NCI-H524 treated with DMSO at 0.1 percent for 48 hours (cell line): ENCODE measurements at places on chromosomes 2 and 18.

GRCh38 chr18:68714366-68714711, 569 bp downstream of the TMX3 start:
- no peak for DNase-seq

GRCh38 chr2:156818944-156819343, 382.8 kb downstream of the GPD2 start:
- DNase-seq: no peak

GRCh38 chr18:50410894-50411293, 36.0 kb downstream of the SKA1 start:
- DNase-seq: no peak

- no peak for DNase-seq
These were observed 67.5 kb downstream of the RMDN2 start for GRCh38 chr2:37992601-37993000.

- DNase-seq: no peak
These were observed 127.3 kb upstream of the IL1R2 start for GRCh38 chr2:101864426-101864825.

DNA sequence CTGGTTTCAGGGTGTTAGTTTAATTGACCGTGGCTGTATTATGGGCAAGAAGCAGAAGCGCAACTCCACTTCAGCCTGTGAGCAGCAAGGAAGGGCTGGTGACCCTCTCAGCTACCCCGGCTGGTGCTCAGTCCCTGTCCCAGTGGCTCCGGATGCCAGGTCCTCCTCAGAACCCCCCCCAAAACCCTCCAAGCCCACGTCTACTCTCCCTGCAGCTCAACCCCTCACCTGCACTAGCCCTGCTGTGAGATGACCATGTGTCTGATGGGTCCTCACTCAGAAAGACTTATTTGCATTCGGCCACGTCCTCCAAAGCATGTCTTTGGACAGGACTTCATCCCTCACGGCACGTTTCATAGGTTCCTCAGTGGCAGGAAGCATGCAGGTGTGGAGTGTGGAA, 119.7 kb upstream of the ALKAL2 start:
- DNase-seq: no peak

- no peak for DNase-seq
These were observed 1043.3 kb upstream of the PIK3C3 start for GRCh38 chr18:40911582-40912254.

- DNase-seq: no peak
These were observed 82.2 kb downstream of the FAM124B start for GRCh38 chr2:224319750-224320149.

DNA sequence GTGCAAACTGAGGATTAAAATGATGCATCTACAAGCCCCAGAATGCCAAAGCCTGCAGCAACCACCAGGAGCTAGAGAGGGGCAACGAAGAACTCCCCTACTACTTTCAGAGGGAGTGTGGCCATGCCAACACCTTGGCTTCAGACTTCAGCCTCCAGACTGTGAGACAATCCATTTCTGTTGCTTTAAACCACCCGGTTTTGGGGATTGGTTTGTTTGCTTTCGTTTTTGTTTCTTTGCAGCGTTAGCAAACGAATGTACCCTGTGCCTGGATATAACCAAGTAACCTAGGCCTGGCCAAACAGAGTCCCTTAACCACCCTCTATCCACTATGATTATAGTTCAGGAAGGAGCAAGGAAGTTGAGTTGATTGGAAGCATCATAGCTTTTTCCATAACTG, 171.2 kb upstream of the NCK2 start:
- no peak for DNase-seq

- DNase-seq: no peak
These were observed 285.0 kb upstream of the KCNH7 start for GRCh38 chr2:163123526-163123925.

- DNase-seq: no peak
These were observed 1554.8 kb upstream of the TMEFF2 start for GRCh38 chr2:193749485-193749884.

DNA sequence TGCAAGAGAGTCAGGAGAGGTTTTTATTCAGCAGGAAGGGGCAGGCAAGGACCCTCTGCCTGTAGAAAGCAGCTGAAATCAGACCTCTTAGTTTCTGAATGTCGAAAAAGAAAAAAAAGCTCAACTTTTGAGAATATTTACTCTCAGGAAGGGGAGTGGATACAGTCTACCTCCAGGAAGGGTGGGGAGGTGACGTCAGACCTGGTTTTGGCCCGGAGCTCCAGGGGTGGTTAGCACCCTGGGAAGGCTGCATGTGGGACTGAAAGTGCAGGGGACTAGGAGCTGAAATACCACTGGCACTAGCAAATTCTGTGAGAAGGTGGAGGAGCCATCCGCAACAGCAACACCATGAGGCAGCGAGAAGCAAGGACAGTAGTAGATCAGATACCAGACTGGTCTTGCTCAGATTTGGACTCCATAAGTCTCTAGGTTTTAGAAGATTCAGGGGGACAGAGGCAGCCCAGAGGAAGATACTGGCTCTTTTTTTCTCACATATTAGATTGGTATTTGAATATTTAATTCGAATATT, 19.8 kb downstream of the MC2R start:
- no peak for DNase-seq

- no peak for DNase-seq
These were observed 638.2 kb downstream of the FBXO15 start for GRCh38 chr18:73509460-73509859.

GRCh38 chr2:60818272-60818671, 62.2 kb downstream of the PAPOLG start:
- DNase-seq: no peak

GRCh38 chr2:167480986-167481309, 592.7 kb downstream of the XIRP2 start:
- no peak for DNase-seq

GRCh38 chr2:155294358-155294757, 595.9 kb downstream of the KCNJ3 start:
- DNase-seq: no peak

GRCh38 chr2:219369447-219369861, 18.3 kb downstream of the DNPEP start:
- no peak for DNase-seq

- DNase-seq: no peak
These were observed 187.5 kb upstream of the ACVR2A start for GRCh38 chr2:147657086-147658000.

GRCh38 chr2:175462246-175462645, 280.7 kb upstream of the ATP5MC3 start:
- DNase-seq: no peak

GRCh38 chr2:214247531-214247930, 163.3 kb upstream of the VWC2L start:
- no peak for DNase-seq

- DNase-seq: no peak
These were observed 386.9 kb downstream of the FIGN start for GRCh38 chr2:163348857-163349380.

DNA sequence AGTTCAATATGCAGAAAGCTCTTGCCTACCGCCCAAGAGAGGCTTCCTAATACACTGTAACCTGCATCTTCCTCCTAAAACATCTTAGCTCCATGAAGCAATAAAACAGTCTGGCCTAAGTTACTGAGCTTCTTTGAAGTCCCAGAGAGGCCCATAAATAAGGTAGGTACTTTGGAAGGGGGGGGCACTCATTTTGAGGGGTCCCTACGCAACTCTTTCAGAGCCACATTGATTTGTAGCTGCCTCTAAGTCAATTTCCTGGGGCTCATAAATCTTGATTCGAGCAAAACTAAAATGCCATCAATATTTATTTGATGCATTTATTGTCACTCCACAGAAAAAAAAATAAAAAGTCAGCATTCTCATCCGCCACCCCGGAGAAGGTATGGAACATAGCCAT, 60.4 kb upstream of the SIX2 start:
- DNase-seq: no peak

DNA sequence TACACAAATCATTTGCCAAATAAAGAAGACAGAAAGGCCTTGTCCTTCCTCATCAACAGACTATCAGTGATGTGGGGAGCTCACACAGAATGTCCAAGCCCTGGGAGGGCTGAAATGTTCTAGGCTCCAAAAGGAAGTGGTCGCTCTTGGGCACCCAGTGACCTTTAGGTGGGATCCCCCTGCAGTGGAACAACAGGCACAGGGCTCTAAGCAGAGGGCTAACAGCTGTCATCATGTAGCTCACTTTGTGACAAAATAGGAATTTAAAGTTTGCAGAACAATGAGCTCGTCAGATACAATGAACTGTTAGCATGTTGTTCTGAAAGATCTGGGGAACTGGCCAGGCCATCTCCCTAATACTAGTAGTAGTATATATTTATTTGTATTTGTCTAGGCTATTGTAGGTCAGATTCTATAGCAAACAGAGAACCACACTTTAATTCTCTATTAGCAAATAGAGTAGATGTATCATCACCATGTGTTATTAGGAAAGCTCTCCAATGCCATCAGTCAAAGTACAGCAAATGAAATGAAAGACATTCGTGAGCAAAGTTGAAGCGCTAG, 151.5 kb upstream of the MAP3K20 start:
- no peak for DNase-seq

- DNase-seq: no peak
These were observed 1.9 kb upstream of the KLHL29 start for GRCh38 chr2:23383100-23383499.

DNA sequence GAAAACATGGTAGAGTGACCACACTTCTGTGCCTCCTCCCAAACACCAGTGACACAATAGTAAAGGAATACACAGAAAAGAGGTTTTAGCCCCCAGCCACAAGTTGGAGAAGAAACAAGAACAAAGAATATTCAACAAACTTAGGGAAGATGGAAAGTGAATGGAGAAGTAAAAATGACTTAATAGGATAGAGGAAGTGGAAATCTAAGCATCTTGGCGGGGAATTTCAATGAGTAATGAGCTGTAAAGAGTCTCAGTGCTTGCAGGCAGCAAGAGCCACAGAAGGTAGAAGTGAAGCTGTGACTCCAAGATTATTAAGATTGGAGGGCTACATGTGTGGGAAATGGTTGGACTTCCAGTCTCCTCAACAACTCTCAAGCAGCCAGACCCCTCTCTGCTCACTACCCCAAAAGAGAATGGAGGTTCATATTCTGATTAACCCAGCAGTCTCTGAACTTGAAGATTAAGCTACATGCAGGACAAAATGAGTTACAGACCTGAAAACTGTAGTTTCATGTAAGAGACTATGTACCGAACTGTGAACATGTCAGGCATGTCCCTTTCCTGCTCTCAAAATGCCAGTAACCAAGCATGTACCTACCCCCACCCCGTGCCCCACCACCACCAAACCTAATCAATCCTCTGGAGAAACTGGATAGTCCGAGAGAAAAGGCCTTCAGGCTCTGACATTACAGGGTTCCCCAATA, 16.9 kb upstream of the HNRNPLL start:
- DNase-seq: no peak

- no peak for DNase-seq
These were observed 229.8 kb downstream of the CCDC178 start for GRCh38 chr18:33210575-33211189.

DNA sequence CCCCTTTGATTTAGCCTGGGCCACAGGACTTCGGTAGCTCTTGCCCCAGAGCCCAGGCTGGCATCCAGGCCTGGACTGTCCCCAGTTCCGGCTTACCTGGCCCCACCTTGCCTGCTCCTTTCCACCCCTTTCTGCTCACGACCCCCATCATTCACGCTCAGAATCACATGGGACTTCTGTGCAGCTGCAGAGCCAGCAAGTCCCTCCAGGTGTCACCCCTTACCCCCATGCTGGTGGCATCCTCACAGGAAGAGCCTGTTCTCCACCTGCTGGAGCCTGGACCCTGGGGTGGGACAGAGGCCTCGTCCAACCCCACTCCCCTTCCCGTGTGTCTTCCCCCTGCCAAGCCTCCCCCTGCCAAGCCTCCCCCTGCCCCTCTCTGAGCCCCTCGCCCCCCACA, 7.9 kb upstream of the KCNIP3 start:
- DNase-seq: no peak

- DNase-seq: no peak
These were observed 2.5 kb downstream of the KLF7 start for GRCh38 chr2:207163053-207163755.

GRCh38 chr2:98775146-98775986, 44.4 kb upstream of the MGAT4A start:
- DNase-seq: no peak

DNA sequence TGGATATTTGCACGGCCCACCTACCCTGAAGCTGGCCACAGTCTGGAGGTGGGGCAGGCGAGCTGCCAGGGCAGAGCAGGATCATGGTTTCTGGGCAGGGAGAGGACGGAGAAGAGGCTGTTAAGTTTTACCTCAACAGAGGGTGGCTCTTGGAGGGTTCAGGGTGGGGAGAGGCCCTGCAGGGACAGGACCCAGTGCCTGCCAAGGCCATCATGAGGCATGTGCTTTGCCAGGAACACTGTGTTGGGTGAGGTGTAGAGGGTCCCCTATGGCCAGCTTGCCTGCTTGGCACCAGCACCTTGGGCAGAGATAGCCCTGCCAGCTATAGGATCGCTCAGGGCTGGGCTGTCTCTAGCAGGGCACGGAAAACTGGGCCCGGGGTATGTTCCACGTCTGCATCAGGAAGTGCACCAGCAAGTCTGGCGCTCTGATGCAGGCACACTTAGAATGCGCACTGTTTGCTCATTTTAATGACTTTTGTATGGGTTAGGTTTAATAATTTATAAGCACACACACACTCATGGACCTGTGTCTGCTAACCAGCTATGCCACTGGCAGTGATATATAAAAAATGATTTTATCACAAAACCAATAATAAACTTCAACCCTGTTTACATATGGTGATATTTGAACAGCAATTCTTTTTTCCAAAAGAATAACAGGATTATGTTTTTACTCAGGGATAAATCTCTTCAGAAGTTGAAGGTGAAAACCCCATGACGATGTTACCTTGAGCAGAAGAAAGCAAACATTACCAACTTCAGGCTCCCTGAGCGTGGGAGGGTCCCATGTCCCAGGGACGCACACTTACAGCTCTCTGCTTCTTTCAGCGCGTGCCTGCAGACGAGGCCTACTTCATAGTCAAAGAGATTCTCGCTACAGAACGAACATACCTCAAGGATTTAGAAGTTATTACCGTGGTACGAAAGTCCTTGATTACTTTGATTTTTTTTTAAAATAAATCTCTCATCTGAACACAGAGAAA, 46.4 kb downstream of the STK25 start:
- DNase-seq: no peak

GRCh38 chr2:97737421-97738178, 24.2 kb downstream of the ZAP70 start:
- no peak for DNase-seq

DNA sequence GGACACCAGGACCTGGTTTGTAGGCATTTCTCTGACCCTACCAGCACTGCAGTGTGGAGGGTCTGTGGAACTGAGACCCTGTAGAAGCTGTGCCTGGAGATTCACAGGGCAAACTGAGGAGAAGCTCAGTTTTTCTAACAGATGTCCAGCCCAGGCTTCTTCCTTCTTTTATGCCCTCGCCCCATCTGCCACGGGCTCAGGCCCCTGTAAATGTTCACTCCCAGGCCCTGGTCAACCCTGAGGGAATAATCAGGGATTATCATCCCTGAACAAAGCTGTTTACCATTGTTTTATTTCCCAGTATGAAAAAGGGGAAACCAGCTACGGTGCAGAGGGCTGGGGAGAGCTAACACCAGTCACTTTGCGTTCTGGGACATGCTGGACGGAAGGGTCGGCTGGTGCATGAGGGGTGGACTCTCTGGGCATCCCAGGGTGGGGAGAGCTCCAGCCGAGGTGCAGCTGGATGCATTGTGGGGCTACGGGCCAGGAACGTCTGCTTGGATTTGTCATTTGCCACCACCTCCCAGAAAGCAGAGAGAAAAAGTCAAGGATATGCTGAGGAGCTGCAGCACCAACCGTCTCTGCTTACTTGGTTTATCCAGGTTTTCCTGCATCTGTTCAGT, 183.8 kb downstream of the TFCP2L1 start:
- DNase-seq: no peak
